GM19239 (cell line): ENCODE measurements at places on chromosomes 12 and 14.

DNA sequence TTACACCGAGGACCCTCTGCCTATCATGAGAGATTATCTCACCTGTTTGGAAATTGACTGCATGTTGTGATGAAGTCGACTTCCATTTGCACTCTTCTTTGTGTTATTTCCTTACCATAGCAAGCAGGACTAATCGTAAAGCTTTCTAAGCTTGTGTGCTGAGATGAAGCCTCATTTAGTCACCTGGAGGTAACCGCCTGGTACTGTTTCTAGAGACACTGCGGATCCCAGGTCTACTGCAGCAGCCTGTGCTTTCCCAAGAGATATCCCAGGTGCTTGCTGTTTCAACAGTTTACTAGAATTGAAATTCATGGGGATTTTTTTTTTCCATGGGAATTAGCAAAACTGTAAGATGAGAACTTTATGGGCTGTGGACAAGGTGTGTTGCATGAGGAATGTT, 131.8 kb downstream of the PTPRR start:
- DNase-seq = no peak

DNA sequence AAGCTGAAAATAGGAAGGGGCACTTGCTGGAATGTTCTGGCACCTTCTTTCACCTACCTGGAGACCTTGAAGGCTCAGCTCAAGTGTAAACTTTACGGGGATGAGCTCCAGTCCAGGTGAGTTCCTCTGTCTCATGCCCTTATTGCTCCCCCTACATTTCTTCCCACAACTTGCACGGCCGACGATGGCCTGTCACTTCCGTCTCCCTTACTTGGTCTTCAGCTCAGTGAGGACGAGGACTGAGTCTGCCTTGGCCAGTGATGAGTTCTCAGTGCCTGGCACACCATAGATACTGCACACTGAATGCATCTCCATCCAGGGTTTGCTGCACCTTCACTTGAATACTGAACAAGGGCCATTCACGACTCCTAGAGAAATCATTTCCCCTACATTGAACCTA, 21.4 kb downstream of the ADGRD1 start:
- no peak for DNase-seq

- DNase-seq = no peak
These were observed 27.6 kb upstream of the CCDC63 start for GRCh38 chr12:110819150-110819549.

- peak; percentile 24 for DNase-seq
These were observed 107.0 kb downstream of the PTCSC3 start for GRCh38 chr14:36069535-36069900.

DNA sequence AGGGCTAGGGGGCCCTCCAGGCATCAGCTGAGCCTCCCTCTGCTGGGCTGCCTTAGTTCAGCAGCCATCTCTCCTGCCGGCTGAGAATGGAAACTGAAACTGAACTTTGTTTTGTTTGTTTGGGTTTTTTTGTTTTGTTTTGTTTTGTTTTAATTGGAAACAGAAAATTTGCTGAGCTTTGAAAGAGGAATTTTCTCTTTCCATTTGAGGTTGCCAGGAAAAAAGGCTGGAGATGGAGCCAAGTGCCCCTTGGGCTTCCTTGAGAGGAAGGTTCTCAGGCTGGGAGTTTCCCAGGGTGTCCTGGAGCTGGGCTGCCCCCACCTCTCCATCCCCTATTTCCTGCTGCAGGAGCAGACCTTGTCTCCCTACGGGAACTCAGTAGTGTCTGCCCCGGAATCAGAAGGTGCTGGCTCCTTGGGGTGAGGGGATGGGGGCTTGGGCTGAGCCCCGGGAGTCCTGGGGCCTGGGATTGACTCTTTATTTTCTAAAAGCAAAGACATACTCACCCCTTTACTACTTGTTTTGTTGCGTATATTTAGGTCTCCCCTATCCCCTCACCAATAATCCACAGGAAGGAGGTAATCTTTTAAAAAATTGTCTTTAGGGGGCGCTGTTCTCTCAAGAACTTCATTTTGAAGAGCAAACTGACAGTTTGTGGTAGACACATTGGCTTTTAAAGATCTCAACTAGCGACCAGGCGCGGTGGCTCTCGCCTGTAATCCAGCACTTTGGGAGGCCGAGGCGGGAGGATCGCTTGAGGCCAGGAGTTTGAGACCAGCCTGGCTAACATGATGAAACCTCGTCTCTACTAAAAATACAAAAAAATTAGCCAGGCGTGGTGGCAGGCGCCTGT, 21.3 kb upstream of the OASL start:
- peak; percentile 68 for DNase-seq
